ENCODE measurements at places on chromosomes 16 and 17. TPM values are rescaled to one million over a fixed set of nuclear protein-coding genes. Genes with fewer than 3 reads are reported as not detected.

The ZC3H18 gene
- 13.0 TPM for total RNA-seq

The PRDM7 gene
- total RNA-seq = not detected

The FXR2 gene
- total RNA-seq = 17.7 TPM

The CRISPLD2 gene
- total RNA-seq = 68.6 TPM

The HCRT gene
- total RNA-seq = not detected

The MAP2K6 gene
- total RNA-seq = 16.8 TPM

The RNF157 gene
- total RNA-seq = 0.12 TPM

The PITPNC1 gene
- 10.4 TPM for total RNA-seq

The SHISA6 gene
- total RNA-seq = not detected

The C17orf100 gene
- total RNA-seq = 2.9 TPM

The TEKT1 gene
- not detected for total RNA-seq

The HOXB6 gene
- total RNA-seq = 2.2 TPM

The CES4A gene
- total RNA-seq = 1.2 TPM

The CCL17 gene
- not detected for total RNA-seq

The RRAD gene
- 0.58 TPM for total RNA-seq

The SSTR5 gene
- not detected for total RNA-seq

Data from pericardium fibroblast (primary cell).